ENCODE measurements at places on chromosomes 1 and 21. TPM values are rescaled to one million over a fixed set of nuclear protein-coding genes. Genes with fewer than 3 reads are reported as not detected.
A peak's percentile ranks its signal among the peaks of the same experiment; 100 is the strongest.

MSH4 gene
- 0.10 TPM for total RNA-seq

CDCA8 gene
- 48.3 TPM for total RNA-seq

GRCh38 chr1:89465201-89465600 lies 59.4 kb upstream of the LRRC8B start:
- DNase-seq: no peak

GRCh38 chr1:205531191-205532025 lies 26.9 kb downstream of the CDK18 start:
- DNase-seq: no peak

DNA sequence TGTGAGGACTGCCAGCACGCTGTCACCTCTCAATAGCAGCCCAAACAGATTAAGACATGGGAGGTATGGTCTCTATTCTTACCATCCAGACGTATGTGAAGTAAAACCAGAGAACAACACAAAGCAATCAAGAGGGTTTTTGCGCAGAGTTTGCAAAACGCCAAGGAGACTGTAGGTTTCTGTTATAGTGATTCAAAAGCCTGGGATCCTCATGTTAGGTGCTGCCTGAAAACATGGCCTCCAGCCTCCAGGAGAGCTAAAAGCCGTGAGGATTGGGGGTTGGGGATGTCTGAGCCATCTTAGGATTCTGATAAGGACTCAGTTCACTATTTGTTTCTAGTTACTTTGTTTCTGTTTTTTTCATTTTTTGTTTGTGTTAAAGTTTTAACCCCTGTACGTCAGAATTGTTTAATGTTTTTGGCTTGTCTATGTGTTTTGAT lies 4.2 kb upstream of the CCT8 start:
- DNase-seq: peak; percentile 34

DNA sequence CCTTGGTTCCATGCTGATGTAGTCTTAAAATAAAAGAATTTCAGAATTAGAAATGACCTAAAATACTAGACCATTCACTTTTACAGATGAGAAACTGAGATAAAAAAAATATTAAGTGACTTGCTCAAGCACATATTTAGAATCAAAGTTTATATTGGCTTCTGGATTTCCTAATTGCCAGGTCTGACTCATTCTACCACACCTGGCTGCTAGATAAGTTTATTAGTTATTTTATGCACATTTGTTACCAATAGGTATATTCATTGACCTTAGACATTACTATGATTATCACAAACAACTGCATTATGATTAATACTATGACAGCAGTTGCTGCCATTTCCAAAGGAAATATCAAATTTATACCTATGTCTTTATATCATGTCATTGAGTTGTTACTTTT lies 497.5 kb downstream of the RWDD3 start:
- no peak for DNase-seq

- DNase-seq: no peak
Observed at GRCh38 chr1:86948212-86948611, 33.8 kb downstream of the HS2ST1 start.

DNA sequence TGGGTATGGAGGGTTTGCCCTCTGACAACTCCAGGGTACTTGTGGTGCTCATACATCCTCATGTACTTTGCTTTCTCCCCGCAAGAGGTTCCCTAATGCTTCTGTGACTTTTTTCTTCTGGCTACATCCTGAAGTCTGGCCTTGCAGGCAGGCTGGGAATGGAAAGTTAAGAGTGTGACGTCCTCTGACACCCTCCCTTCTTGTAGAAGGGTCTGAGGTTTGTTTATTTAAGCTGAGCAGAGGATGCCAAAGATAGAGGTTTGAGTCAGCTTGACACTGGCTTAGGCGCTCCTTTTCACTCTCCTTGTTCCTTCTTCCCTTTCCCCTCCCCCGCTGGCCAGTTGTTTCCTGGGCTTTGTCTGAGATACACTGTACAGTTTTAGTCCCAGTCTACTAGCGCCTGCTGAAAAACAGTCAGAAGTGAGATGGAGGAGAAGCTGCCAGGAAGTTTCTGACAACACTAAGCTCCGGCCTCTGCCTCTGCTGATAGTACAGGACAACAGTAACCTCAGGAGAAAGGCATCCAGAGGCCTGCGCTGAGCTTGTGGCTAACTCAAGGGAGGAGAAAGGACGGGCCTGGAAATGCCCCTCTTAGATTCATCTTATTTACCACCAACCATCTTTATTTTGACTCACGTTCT lies at the start of gene MACF1:
TSS of gene MACF1 (plus strand) at position 255 of the 641 bp plus-strand sequence. CDS start at position 583, 328 bp downstream.
- DNase-seq: peak; percentile 94

- no peak for DNase-seq
Observed at GRCh38 chr1:55286856-55287602, 71.9 kb upstream of the USP24 start.

All from RPMI7951 (cell line).